ENCODE measurements at places on chromosomes 12 and 14. TPM values are rescaled to one million over a fixed set of nuclear protein-coding genes. Genes with fewer than 3 reads are reported as not detected.

DNA sequence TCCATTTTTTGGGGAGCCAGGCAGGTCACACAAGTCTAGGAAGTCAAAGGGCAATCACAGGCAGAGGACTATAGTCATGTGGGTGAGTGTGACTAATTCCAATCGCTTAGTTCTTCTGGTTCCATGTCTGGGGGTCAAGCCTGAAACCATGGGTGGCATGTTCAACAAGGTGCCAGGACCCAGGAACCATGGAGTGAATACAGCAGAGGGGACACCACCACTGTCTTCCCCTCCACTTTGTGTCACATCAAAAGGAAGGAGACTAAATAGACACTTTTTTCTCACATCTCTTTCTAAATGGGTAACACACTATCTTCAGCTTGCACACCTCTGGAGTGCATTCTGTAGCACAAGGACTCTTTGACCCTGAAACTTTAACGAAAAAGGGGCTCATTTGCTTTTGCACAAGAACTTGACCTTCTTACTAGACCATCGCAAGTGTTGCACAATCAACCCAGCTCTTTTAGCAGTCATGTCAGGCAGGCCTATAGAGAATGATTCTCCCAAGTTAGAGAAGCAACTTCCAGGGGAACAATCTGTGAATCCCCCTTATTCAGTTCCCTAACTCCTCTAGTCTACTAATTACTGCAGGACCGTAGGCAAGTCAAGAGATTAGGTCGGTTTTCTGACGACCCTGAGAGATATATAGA lies 398.7 kb downstream of the NELL2 start:
- no peak overlapping the region for H3K27ac ChIP-seq
- H3K4me3 ChIP-seq, result no peak overlapping the region
- no peak for DNase-seq
- H3K36me3 ChIP-seq, result no peaks in the 10 kb centered on the region

- DNase-seq, result no peak
- H3K4me3 ChIP-seq, result no peak overlapping the region
- no peaks in the 10 kb centered on the region for H3K4me1 ChIP-seq
- no peak overlapping the region for H3K27ac ChIP-seq
- no peaks in the 10 kb centered on the region for H3K36me3 ChIP-seq
- no peaks in the 10 kb centered on the region for H3K27me3 ChIP-seq
These were observed 436.3 kb downstream of the VRK1 start for GRCh38 chr14:97233319-97233985.

- no peaks in the 10 kb centered on the region for H3K27me3 ChIP-seq
- H3K4me3 ChIP-seq, result peak overlapping the region; percentile 37
- H3K4me1 ChIP-seq, result peaks cover 18% of the 10 kb centered on the region
- peak; percentile 67 for DNase-seq
- H3K27ac ChIP-seq, result no peak overlapping the region
- H3K36me3 ChIP-seq, result no peaks in the 10 kb centered on the region
These were observed 122.0 kb downstream of the AACS start for GRCh38 chr12:125187148-125187745.

- no peak overlapping the region for H3K4me3 ChIP-seq
- DNase-seq, result no peak
- H3K36me3 ChIP-seq, result no peaks in the 10 kb centered on the region
- peaks cover under 1% of the 10 kb centered on the region for H3K4me1 ChIP-seq
These were observed 33.9 kb upstream of the CDK17 start for GRCh38 chr12:96434107-96434506.

DNA sequence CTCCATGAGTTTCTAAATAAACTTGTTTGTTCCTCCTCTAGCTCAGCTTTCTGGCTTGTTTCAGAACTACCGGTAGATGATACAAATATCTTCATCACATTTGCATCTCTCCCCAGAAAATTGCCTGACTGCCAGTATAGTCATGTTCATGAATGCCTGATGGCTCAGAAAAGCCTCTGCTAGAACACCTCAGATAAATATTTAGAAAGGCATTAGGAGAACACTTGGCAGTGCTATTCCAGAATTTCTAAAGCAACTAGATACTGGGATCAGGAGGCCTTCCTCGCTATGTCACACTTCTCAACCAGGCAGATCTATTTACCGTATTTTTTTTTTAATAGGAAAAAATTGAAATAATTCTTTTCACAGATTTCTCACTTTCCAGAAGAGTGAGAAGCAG lies 32.3 kb upstream of the KRAS start:
- H3K27ac ChIP-seq, result no peak overlapping the region
- DNase-seq, result no peak
- no peaks in the 10 kb centered on the region for H3K36me3 ChIP-seq
- H3K4me1 ChIP-seq, result no peaks in the 10 kb centered on the region
- no peak overlapping the region for H3K4me3 ChIP-seq

GRCh38 chr12:25397001-25397400 lies 146.3 kb upstream of the KRAS start:
- H3K4me3 ChIP-seq, result no peak overlapping the region
- H3K4me1 ChIP-seq, result no peaks in the 10 kb centered on the region
- no peak for DNase-seq
- H3K36me3 ChIP-seq, result no peaks in the 10 kb centered on the region

DNA sequence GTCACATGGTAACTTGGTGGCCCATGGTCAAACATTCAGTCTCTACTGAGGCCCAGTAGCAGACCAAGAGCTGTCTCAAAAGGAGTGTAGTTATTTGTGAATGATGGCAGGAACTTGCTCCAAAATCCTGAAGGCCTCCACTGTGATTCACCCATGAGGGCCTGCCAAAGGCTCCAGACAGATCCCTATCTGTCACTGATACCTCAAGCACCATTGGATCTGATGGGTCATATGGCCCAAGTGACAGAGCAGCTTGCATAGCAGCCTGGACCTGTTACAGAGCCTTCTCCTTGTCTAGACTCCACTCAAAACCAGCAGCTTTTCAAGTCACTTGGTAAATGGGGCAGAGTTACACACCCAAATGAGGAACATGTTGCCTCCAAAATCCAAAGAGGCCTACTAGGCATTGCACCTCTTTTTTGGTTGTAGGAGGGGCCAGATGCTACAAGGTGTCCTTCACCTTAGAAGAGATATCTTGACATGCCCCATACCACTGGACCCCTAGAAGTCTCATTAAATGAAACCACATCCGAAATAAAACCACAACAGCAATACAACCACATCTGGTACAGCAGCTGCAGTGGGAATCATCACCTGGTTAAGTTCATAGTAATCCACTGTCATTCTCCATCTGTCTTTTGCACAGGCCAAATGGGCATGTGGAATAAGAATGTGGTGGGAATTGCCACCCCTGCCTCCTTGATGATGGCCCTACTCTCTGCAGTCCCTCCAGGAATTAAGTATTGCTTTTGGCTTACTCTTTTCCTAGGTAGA lies 150.4 kb upstream of the MAX start:
- no peaks in the 10 kb centered on the region for H3K36me3 ChIP-seq
- H3K4me1 ChIP-seq, result peaks cover 10% of the 10 kb centered on the region
- no peak overlapping the region for H3K4me3 ChIP-seq
- H3K27me3 ChIP-seq, result no peaks in the 10 kb centered on the region

PLBD1 gene
- total RNA-seq, result 19.9 TPM

ADSS1 gene
- total RNA-seq, result 6.2 TPM

MORN3 gene
- total RNA-seq, result 2.4 TPM

TAS2R14 gene
- 12.7 TPM for total RNA-seq

TEP1 gene
- total RNA-seq, result 97.4 TPM

All from upper lobe of left lung (tissue), 6 donors.